ENCODE measurements at places on chromosomes 2 and 18.

GRCh38 chr2:232454630-232455029, 1.3 kb upstream of the ALPI start:
- no peak for DNase-seq

DNA sequence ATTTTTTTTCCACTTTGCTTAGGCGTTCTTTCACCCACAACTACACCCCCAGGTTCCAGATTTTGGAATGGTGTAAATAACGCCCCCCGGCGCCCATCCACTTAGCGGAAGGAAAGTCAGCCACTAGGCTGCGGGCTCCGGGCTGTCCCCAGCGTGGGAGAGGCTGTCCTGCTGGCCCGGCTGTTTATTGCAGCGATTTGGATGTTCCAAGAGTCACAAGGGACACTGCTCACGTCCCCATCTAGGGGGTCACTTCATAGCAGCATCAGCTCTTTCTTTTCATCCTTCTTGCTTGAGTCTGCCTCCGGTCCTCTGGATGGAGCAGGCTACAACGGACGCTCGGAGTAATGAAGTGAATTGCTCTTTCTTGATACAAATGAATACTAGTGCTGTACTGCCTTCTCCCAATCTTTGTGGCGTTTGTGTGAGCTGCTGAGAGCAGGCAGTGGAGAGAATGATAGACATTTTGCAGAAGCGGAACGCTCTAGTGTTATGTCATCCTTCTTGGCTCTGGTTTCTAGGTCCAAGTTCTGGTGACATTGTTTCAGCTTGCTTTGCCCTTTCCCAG, 50.7 kb upstream of the PAIP2B start:
- peak; percentile 55 for DNase-seq

- no peak for DNase-seq
Measured at GRCh38 chr2:143491131-143491530, 361.9 kb downstream of the ARHGAP15 start.

- no peak for DNase-seq
Measured at GRCh38 chr2:183292028-183292427, 167.8 kb downstream of the NUP35 start.

GRCh38 chr18:52979892-52980291, 639.9 kb downstream of the DCC start:
- DNase-seq = no peak

GRCh38 chr2:146131785-146132184, 1611.9 kb upstream of the ZEB2 start:
- no peak for DNase-seq

DNA sequence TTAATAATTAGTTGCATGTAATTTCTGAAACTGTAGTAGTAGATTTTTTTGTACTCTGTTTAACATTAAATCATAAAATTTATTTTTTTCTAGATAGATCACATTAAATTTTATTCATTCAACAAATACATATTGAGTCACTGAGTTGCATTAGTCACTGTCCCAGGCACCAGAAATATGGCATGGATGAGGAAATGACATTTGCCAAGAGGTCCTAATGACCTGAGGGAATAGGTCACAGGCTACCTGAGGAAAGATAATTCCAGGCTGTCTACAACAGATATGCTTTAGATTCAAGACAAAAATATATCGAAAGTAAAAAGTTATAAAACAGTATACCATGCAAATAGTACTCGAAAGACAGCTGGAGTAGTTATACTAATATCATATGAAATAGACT, 852.4 kb upstream of the ACVR2A start:
- peak; percentile 34 for DNase-seq

Measured in GM23248 (cell line).